ENCODE measurements at places on chromosomes 13 and 19.

GRCh38 chr13:61192826-61193225, 222.8 kb downstream of the PCDH20 start:
- no peak for DNase-seq

- DNase-seq, result no peak
These were observed 22.9 kb downstream of the PPP5C start for GRCh38 chr19:46369817-46370216.

GRCh38 chr13:30045916-30046704, 195.7 kb upstream of the UBL3 start:
- no peak for DNase-seq

GRCh38 chr13:44605721-44606120, 29.6 kb upstream of the TSC22D1 start:
- no peak for DNase-seq

GRCh38 chr13:54574791-54575190, 1546.2 kb downstream of the OLFM4 start:
- DNase-seq, result no peak

DNA sequence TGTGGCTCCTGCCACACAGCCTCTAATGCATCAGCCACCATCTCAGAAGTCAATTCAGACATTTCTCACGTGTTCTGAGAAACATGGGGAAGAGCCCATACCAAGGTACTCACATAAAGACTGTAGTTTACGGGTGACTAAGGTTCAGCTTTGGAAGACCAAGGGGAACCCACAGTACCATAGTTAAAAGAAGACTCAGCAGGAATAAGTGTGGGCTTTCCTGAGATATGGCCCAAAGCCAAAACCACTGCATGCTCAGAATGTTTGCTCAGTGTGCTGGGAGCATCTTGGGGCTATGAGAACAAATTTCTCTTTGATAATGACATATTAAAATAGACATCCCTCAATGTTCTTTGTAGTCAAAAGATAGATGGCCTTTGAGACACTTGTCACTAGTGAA, 283.8 kb downstream of the DCT start:
- no peak for DNase-seq

GRCh38 chr19:17184371-17184841, 30.8 kb upstream of the USE1 start:
- no peak for DNase-seq

DNA sequence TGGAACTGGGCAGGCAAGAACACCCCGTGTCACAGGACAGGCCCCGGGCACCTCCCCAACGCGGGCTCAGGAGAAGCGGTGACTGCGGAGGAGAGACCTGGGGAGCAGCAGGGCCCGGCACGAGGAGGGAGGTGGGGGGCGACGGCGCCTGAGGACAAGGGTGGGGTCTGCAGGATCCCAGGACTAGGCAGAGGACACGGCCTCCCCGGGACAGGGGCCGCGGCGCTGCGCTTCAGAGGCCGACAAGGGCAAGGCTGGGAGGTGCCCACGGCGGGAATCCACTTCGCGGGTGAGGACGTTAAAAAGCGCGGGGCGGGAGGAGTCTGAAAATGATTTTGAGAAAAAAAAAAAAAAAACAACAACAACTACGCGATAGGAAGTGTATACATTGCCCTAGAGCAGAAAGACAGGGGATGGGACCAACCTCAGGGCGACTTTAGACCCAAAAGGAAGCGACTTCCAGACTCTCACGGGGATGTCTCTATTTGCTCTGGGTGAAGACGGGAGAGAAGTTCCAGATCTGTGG, 44.9 kb downstream of the ZNF611 start:
- DNase-seq, result peak; percentile 65

DNA sequence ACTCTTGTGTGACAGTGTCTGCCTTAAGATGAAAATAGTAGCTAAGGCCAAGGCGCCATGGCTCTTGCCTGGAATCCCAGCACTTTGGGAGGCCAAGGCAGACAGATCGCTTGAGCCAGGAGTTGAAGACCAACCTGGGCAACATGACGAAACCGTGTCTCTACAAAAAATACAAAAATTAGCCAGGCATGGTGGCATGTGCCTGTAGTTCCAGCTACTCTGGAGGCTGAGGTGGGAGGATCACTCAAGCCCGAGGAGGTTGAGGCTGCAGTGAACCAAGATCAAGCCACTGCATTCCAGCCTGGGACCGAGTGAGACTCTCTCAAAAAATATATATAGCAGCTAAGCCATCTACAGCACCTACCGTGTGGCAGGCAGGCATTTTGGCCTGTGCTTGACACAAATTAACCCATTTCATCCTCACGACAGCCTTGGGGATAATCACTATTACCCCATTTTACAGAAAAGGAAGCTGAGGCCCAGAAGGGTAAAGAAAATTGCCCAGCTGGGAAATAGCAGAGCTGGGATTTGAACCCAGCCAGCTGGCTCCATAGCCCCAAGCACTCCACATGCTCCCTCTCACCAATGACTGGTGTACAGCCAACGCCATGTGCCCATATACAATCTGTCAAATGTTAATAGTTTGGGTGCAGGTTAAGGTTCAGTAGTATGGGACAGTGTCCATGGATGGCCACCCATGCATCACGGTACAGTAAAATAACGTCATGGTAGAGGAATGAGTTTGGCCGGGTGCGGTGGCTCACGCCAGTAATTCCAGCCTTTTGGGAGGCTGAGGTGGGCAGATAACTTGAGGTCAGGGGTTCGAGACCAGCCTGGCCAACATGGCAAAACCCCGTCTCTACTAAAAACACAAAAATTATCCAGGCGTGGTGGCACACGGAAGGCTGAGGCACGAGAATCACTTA, 3.1 kb downstream of the SLC1A5 start:
- DNase-seq, result no peak

DNA sequence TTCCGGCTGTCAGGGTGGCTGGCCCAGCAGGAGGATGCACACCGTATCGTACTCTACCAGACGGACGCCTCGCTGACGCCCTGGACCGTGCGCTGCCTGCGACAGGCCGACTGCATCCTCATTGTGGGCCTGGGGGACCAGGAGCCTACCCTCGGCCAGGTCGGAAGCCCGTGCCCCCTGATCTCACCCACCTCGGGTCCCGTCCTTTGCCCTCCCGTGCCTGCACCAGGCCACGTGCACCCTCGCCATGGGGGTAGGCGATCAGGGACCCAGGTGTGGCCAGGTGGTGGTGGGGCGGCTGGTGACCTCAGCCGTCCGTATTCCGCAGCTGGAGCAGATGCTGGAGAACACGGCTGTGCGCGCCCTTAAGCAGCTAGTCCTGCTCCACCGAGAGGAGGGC, 19.0 kb downstream of the PNPLA6 start:
- no peak for DNase-seq

DNA sequence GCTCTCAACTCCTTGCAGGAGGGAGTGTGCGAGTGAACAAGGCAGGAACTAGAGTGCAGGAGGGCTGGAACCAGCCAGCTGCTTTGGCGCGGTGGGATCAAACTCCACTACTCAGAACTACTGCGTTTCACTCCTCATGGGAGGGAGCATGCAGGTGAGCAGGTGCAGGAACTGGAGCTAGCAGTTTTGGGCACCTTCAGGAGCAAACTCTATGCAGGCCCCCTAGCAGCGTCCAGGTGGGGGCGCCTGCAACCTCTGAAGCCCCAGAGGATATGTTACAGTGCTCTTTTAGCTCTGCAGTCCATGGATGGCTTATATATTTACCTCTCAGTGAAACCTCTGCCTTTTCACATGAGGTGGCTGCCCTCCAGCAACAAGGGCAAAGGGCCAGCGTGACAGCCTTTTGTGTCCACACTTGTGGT, 1303.4 kb downstream of the PCDH9 start:
- no peak for DNase-seq
